D721Med (cell line): ENCODE measurements at places on chromosomes 12 and 14.

DNA sequence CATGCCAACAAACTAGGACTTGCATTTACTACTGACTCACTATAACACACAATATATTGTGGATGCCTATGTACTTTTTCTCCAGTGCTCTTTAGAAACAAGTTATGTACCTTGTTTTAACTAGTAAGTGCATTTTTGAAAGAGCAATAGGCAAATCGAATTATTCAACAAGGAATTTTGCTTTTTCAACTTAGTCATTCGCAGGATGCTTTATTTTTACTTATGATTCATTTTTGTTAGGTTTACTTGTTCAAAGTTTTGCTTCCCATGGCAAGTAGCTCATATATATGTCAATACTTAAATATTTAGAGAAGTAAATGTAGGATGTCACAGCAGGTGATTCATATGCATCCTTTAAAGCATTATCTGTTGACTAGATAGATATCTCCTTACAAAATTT, 149.8 kb downstream of the PELI2 start:
- no peak for DNase-seq

DNA sequence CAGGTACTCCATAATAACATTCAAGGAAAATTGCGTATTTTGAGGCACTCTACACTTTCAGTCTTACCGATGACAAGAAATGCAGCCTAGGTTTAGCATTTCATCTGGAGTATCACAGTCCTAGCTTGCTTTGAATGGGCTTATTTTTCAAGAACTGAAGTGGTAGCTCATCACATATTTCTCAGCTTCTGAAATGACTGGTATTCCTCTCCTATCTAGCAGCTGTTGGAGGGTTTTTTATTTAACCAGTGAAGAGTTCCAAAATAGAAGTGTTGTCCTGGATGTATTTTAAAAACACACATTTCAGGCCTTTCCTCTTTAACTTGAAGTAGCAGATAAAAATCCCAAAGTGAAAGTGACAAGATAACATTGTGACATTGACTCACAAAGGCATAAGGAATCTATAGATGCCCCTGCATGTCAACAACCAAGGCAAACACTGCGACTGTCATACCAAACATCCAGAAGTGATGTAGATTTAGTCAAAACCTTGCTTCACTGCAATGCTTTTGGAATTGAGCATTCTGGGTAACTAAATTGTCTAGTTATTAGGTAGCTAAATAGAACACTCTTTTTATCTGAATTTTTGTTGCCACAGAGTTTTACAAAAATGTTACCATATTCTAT, 182.2 kb upstream of the FBXO33 start:
- DNase-seq: no peak

- DNase-seq: no peak
These were observed 88.0 kb upstream of the VASH1 start for GRCh38 chr14:76673261-76673660.

DNA sequence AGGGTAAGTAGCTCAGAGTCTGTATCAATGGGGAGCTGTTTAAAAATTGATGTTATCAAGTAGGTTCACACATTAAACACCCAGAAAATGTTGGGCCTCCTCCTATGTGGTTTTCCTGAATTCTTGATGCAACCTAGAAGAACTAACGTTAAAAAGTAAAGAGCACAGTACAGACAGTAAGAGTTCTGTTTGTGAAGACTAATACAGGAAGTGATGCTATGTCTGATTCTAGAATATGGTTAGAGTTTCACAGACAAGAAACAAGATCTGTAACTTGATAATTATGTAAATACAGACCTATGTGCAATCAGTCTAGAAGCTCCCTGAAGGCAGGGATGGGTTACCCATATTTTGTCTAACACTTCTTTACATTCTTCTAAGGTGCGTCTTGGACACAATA, 214.9 kb upstream of the BTG1 start:
- no peak for DNase-seq

GRCh38 chr14:64191756-64192155, 102.4 kb downstream of the ESR2 start:
- DNase-seq: no peak

GRCh38 chr12:3613641-3614395, 122.8 kb downstream of the PRMT8 start:
- DNase-seq: no peak

GRCh38 chr14:104601786-104602185, 2.8 kb downstream of the TMEM179 start:
- DNase-seq: no peak

- DNase-seq: no peak
These were observed 175.2 kb upstream of the BCL2L14 start for GRCh38 chr12:11895421-11896078.

- DNase-seq: no peak
These were observed 52.8 kb downstream of the TSPAN19 start for GRCh38 chr12:84983289-84983688.

GRCh38 chr14:102909462-102909861, 13.0 kb upstream of the AMN start:
- no peak for DNase-seq

DNA sequence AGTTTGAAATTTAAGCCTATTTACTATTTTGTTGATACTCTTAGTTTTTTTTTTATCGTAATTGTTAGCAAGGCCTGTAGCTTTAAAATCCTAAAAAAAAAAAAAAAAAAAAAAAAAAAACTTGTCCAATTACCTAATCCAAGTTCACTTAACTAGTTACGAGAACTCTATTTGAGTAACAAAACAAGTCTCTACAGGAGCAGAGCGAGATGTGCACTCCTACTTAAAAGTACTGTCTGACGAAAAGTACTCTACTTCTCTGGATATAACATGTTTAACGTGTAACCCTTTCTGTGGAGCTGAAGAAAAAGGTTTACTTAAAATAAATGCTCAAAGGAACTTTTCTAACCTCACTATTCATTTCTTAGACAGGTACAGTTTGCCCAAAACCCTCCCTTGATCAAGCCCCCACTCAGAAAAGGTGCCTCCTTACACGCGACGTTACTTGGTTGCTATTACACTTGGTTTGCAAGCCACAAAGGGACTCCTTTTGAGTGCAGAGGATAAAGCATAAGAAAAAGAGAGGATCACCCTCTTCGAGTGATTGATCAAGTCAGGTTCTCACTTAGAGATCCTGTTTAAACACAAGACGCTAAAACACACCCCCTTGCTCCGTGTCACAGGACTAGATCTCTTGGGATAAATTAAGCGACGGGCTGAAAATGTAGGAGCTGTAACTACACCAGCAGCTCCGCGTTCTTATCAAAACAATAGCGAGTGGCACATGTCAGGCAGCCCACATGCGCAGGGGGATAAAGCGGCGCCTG, 2.2 kb downstream of the BAZ1A start:
- no peak for DNase-seq

GRCh38 chr14:34420547-34421150, 41.4 kb downstream of the SPTSSA start:
- DNase-seq: no peak

- DNase-seq: no peak
These were observed 169.2 kb upstream of the PLXNC1 start for GRCh38 chr12:93979189-93979588.

GRCh38 chr14:87874676-87875075, 118.3 kb downstream of the GALC start:
- DNase-seq: no peak

DNA sequence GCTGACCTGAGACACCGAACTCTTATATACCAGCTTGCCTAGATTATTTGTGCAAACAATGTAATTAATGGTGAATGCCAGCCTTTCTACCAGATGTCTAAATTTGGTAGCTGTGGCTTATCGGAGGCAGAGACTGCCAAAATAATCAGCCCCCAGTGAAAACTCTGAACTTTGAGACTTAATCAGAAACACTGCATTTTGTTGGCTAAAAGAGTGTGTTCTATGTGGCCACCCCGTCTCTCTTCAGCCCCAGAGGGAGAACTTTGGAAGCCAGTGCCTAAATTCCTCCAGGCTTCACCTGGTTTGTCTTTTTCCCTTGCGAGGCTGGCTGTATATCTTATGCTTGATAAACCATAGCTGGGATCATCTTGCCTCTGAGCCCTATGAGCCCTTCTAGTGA, 90.1 kb downstream of the LMNTD1 start:
- DNase-seq: no peak

- DNase-seq: no peak
These were observed 8.0 kb downstream of the CNOT2 start for GRCh38 chr12:70251226-70251625.

- DNase-seq: no peak
These were observed 89.6 kb downstream of the ARF6 start for GRCh38 chr14:49982501-49982951.

GRCh38 chr12:105168006-105168405, 60.5 kb downstream of the WASHC4 start:
- no peak for DNase-seq

DNA sequence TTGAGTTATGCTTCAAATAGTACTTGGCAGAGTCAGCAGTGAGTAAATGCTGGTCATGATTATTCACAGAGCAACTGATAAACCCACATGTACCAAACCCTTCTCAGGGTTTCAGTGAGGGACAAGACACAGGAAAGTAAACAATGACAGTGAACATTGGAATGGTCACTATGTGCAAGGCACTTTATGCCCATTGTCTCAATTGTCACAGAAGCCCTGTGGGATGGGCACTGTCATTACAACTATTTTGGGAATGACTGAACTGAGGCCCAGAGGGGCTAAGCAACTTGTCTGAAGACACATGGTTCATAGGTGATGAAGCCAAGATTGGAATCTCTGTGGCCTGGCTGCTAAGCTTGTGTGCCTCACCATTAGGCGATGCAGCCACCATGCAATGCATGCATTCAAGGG, 238.5 kb downstream of the RBM19 start:
- DNase-seq: no peak

DNA sequence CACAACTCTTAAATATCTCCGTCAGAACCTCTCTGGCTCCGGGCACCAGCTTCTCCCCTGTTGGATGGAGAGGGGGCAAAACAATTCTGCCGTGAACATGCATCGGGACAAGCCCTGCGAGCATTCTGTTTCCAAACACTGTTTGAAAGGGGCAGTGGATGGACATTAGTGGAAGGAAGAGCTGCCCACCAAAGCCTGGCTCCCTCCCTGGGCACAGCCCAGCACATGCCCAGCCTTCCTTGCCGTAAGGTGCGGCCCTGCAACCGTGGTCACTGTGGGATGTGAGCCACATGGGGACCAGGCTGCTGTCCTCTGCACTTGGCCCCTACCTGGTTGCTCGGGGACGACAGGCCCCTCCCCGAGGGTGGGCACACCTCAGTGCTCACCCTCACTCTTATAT, 54.0 kb downstream of the TRAFD1 start:
- DNase-seq: no peak

DNA sequence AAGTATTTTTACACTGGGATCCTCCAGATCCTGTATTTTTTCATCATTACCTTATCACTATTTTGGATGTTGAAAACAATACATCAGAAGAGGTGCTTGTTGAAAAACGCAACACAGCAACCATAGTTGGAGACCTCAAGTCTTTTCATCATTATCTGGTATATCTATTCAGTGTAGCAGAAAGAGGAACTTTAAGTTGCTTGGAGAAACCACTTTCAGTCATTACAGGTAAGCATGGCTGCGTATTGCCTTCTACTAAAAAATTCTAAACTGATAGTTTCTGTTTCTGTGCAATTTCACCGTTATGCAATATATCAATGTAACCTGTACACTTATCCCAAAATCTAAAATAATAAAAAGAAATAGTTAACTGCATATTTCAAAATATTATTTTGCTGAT, 32.2 kb upstream of the PTPRQ start:
- DNase-seq: no peak

- DNase-seq: no peak
These were observed 91.9 kb downstream of the SLC24A4 start for GRCh38 chr14:92414690-92415445.

- DNase-seq: no peak
These were observed 681 bp downstream of the TSHR start for GRCh38 chr14:80956102-80956501.
